Erythroblast (primary cell): ENCODE measurements at places on chromosomes 1 and 21.

GRCh38 chr21:28805885-28806284 lies 186.8 kb downstream of the LTN1 start:
- DNase-seq = no peak

- no peak for DNase-seq
Observed at GRCh38 chr1:25985171-25985570, 12.7 kb downstream of the PAFAH2 start.

- no peak for DNase-seq
Observed at GRCh38 chr1:24440436-24440835, 24.8 kb downstream of the NIPAL3 start.

- no peak for DNase-seq
Observed at GRCh38 chr1:103353391-103353790, 172.1 kb upstream of the RNPC3 start.

- no peak for DNase-seq
Observed at GRCh38 chr1:17276568-17276967, 27.7 kb downstream of the PADI3 start.

- no peak for DNase-seq
Observed at GRCh38 chr1:229340496-229340895, 2.4 kb downstream of the CCSAP start.

DNA sequence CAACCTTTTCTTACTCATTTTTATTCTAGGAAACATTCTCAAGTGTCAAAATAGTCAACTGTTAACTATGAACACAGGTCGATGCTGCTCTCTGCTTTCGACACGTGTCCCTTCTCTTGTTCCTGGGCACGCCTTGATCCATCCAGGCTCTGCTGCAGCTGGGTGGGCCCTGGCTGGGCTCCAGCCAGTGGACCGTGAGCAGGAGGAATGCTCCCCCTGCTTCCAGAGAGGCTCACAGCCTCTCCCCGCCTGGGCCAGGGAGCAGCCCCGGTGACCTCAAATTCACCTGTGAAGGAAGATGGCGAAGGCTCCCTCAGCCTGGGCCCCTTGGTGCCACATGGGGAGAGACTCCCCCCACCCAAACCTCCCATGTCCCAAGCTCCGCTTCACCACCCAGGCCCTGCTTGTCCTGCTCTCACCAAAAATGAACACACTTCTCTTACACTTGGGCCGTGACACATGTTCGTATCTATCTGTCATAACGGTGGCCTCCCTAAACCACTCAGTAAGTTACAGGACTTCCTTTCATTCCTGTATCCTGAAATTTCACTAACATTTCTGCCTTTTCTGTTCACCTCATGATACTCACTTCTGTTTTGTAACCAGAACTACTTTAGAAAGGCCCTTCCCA lies 24.6 kb upstream of the ADARB1 start:
- no peak for DNase-seq

DNA sequence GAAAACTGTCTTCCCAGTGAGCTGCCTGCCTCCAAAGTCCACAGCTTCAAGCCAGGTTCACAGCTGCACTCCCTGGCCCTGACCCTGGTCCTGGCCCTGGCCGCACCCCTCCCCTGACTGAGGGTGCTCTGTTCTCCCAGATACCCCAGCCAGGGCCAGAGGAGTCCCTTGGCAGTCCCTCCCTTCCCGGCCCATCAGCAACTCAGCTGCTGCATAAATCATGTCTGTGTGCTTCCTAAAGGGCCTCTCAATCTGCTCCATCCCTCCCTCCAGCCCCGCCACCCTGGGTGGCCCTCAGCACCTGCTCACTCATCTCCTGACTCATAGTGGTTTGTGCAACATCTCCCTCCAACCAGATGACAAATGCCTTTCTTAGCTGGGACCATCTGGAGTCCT lies 24.8 kb upstream of the C1orf174 start:
- DNase-seq = no peak

DNA sequence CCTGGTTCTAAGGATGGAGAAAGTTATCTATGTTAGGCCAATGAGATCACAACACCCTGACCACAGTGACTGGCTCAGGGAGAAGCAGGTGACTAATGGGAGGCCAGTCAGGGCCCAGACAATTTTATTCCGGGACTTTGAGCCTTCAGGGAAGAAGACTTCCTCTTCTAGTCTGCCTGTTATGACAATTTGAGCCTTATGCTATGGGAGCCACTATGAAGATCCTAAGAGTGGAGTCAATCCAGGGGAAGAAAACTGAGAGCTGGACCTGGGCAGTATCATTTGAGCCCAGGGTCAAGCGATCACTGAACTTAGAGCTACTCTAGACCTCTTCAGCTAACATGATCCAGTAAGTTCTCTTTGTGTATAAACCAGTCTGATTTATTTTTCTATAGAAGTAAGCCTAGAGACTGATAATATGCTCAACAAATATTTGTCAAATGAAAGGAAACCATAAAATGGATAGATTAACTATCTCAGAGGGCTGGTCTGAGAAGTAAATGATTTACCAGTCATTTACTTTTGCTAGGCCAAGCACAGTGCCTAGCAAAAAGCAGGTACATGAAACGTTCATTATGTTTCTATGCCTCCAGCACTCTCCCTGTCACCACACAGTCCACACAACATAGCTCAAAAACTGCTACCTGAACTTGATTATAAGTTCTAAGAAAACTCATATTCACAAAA lies 4.2 kb upstream of the C1orf141 start:
- no peak for DNase-seq

- no peak for DNase-seq
Observed at GRCh38 chr1:242197907-242198820, 199.3 kb upstream of the MAP1LC3C start.

- DNase-seq = no peak
Observed at GRCh38 chr1:203175237-203175826, at the start of gene MYBPH. Gene MYBPH (minus strand): TSS chr1:203175826. CDS start chr1:203175755, 71 bp downstream.

- DNase-seq = no peak
Observed at GRCh38 chr21:34221331-34222030, 142.3 kb upstream of the KCNE2 start.

GRCh38 chr21:44987301-44987885 lies 47.6 kb downstream of the SLX9 start:
- no peak for DNase-seq

DNA sequence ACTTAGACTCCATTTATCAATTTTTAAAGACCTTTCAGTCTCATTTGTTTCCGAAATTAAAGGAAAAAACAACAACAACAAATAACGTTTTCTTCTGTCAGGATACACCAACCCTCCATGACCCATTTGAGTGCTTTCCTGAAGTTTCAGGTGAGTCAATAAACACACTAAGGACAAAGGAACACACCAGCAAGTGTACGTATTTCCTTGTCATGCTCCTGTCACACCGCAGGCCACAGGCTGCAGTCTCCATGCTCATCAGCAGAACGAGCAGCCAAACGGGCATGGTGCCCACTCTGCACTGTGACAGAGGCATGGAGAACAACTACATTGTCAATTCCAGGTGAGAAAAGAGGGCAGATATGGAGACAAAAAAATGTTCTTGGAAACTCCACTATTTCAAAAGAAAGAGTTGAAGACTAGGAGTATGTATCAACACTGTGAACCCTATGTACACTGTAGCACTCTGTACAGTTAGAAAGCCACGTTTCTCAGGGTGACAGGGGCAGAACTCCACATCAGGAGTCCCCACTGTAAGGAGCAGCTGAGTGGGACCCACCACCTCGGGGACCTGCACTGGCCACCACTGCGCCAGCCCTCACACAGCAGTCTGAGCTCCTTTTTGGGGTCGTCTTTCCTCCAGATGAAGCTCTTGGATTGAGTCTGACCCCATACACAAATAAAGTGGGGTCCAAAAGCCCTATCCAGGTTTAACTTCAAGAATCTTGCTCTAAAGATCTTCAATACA lies 2.6 kb downstream of the PTTG1IP start:
- DNase-seq = no peak
